ENCODE measurements at places on chromosomes 4 and X.

GRCh38 chr4:122662701-122663100 lies 41.8 kb upstream of the IL21 start:
- DNase-seq, result no peak

- no peak for DNase-seq
These were observed 1539.0 kb upstream of the IGFBP7 start for GRCh38 chr4:58649226-58649625.

GRCh38 chrX:24080704-24081103 lies 25.9 kb downstream of the EIF2S3 start:
- no peak for DNase-seq

GRCh38 chrX:70190225-70190624 lies 12.9 kb downstream of the DGAT2L6 start:
- DNase-seq, result no peak

DNA sequence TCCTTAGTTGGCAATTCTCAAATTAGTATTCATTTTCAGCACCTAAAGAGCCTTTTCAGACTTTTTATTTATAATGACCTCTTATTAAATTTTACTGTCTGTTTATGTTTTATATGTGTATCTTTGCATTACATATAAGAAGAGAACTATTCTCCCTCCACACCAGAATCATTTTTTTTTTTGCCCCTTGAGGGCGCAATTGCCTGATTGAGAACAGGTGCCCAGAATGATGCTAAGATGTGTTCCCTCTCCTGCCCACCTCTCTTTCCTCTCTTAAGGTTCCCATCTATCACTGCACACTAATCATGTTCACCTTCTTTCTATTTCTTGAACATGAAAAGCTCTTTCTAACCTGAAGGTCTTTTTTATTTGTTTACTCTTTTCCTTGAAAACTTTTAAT lies 44.2 kb upstream of the ADAM29 start:
- no peak for DNase-seq

GRCh38 chr4:15907430-15907829 lies 31.1 kb downstream of the FGFBP1 start:
- DNase-seq, result no peak

DNA sequence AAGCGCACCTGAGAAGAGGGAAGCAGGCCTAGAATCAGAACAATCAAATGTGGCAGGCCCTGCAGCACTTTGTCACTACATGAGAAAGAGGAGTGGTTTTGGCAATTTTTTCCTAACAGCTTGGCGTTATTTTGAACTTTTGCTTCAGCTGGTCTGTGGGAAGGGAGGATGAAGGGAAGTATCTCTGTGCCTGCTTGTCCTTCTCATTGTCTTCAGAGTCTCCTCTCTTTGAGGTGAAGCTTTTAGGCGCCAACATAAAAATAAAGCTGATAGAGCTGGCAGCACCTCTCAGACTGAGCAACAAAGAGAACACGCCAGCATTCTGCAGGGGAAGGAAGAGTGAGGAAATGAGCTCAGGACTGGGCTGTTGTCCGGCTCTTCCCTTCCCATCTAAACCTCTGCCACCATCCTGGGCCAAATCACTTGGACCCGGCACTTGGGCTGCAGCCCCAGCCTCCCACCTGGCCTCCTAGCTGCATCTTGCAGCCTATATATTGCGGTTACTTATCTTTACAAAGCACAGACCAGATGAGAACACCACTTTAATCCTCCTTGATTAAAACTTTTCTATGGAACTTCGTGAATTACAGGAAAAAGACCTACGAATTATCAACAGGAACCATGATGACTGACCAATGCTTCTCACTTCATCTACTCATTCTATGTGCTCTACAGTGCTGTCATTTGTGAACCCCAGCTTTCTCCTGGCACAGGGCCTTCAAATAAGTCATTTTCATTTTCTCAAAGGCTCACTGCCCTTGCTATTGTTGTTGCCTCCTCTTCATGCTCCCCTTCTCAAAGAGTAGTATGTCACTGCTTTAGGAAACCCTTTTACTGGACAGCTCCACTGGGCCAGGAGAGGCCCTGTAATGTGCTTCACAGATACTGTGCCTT lies 476.4 kb upstream of the HS3ST1 start:
- no peak for DNase-seq

DNA sequence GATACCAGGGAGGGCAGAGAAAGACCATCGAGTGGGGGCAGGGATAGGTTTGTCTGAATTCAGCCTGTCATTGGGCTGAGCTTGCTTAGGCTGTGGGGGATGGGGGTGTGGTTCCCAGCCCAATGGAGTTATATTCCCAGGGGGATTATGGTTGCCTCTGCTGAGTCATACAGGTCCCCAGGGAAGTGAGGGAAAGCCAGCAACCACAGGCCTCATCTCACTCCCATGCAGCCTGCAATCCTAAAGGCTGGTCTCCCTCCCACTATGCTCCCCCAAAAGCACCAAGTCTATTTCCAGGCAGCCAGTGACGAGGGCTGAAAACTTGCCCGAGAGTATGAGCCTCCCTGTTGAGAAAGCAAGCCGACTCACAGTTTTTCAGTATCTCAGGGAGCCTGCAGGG lies 39.3 kb downstream of the AFM start:
- no peak for DNase-seq

GRCh38 chr4:53788621-53789020 lies 197.3 kb upstream of the LNX1 start:
- DNase-seq, result no peak

GRCh38 chr4:2937146-2937857 lies 25.9 kb downstream of the NOP14 start:
- no peak for DNase-seq

DNA sequence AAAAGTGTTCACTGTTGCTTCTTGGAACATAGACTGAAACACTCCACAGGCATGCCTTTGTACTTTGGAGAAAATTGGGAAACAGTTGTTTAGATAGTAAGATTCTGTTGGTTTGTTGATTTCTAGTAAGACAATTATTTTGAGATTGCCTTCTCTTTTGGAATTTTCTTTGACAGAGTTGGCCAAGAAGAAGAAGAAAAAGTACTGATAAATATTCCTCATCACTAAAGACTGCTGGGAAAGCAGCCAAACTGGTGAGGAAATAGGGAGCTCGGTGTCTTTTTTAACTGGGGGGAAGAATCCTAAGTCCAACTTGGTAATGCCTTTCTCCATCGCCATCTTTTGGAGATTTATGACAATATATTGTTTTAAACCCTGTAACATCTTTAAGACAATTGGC lies 370.7 kb downstream of the GPAT3 start:
- DNase-seq, result no peak

- DNase-seq, result no peak
These were observed 519.7 kb upstream of the ZFP42 start for GRCh38 chr4:187475901-187476300.

- DNase-seq, result no peak
These were observed 14.5 kb downstream of the DOCK11 start for GRCh38 chrX:118510111-118510510.
